ENCODE measurements at places on chromosomes 6 and 20.
A peak's percentile ranks its signal among the peaks of the same experiment; 100 is the strongest.

DNA sequence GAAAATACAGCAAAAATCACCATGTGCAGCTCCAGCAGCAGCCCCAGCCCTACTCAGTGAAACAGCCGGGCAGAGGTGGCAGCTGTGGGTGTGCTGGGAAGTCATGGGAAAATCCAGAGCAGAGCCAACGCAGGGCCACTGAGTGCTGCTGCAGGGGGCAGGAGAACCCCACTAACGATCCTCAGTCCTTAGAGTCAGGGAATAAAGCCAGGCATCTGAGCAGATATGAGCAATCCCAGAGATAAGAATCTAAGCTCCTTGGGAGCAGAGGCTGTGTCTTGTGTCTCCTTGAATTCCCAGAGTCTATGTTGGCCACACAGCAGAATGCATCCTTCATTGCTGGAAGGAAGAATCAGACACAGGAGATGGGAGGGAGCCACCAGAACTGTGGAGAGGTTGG is 493.1 kb upstream of the MAP3K7 start:
- no peak for DNase-seq

DNA sequence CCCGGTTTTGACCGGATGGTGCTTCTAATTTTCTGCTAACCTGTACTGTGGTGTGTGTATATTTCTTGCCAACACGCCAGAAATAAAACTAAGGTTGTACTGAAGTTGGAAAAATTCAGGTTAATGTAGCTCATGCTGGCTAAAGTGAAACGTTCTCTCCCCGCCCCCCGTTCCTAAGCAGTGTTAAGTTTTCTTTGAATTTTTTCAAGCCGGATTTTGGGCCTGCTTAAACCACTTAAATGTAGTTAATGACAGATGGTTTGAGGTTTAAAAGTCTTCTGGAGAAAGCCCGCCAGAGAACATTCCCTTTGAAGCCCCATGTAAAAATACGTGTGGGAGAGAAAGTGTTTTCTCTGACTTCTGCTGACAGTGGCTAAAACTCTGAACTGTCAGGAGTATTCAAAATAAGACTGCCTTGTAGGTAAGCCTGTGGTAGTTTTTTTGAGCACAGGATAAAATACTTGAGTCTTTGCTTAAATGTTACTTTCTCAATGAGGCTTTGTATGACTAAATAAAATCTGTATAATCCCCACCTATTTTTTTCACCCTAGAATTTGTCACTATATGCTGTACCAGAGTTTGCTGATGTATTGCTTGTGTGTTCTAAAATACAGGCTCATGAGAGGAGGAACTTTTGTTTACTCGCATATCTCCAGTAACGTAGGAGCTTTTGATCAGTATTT is 101.3 kb downstream of the OR2B2 start:
- no peak for DNase-seq

- no peak for DNase-seq
Observed at GRCh38 chr6:54847799-54848597, 1.4 kb downstream of the FAM83B start.

DNA sequence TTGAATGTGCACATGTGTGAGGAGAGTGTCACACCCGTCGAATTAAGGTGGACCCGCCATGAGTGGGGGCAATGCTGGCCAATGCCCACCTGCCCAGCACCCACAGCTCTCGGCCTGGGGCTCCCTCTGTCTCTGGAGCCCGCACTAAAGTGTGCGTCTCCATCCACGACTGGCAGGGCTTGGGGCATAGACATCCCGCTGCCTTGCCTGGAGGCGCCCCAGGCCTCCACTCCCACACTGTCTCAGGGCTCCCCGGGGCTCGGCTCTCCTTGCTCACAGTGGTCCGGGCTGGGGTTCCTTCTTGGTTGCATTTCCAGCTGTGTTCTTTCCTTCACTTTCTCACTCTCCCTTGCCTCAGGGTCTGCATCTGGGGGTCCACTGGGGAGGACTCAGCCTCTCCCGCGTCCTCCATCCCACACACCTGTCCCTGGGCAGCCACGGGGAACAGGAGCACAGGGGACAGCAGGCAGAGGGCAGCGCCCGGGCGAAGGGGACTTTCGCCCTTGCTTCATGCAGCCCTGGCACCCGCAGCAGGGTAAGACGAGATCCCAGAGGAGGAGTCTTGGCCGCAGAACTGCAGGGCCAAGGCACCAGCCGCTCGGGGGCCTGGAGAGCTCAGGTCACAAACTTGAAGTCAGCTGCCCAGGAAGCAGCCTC is 20.1 kb upstream of the MRGBP start:
- DNase-seq: no peak

DNA sequence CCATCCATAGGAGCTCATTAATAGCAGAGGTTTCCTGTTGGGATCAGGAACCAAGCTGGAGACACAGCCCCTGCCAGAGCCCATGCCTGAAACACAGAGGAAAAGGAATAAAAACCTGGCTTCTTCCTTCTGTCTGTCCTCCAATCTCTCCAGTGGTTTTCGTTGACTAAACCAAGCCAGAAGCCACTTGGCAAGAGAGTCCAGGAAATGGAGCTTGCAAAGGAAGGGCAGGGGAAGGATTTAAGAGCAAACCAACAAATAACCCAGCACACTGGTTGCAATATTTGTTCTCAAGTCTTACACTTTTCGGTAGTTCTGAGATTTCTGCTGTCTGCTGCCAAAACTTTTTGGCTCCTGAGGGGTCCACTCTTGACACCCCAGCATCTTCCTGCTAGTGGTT is 137.0 kb upstream of the BMP2 start:
- no peak for DNase-seq

- no peak for DNase-seq
Observed at GRCh38 chr6:166244353-166245045, 63.7 kb downstream of the PRR18 start.

- peak; percentile 78 for DNase-seq
Observed at GRCh38 chr6:107691062-107691751, 132.9 kb downstream of the SCML4 start.

GRCh38 chr20:33099843-33100538 is 20.5 kb downstream of the BPIFB4 start:
- no peak for DNase-seq

DNA sequence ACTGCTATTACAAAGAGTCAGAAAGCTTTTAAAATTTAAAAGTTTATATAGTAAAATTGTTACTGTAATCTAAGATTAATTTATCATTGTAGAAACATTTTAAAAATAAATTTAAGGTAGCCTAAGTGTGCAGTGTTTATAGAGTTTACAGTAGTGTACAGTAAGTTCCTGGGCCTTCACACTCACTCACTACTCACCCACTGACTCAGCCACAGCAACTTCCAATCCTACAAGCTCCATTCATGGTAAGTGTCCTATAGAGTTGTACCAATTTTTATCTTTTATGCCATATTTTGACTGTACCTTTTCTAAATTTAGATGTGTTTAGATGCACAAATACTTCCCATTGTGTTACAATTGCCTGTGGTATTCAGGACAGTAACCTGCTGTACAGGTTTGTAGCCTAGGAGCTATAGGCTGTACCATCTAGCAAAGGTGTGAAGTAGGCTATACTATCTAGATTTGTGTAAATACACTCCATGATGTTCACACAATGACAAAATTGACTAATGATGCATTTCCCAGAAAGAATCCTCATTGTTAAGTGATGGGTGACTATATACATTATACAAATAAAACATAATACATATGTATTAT is 10.2 kb upstream of the TMEM170B start:
- no peak for DNase-seq

- no peak for DNase-seq
Observed at GRCh38 chr6:44626616-44627015, 239.1 kb downstream of the CDC5L start.

DNA sequence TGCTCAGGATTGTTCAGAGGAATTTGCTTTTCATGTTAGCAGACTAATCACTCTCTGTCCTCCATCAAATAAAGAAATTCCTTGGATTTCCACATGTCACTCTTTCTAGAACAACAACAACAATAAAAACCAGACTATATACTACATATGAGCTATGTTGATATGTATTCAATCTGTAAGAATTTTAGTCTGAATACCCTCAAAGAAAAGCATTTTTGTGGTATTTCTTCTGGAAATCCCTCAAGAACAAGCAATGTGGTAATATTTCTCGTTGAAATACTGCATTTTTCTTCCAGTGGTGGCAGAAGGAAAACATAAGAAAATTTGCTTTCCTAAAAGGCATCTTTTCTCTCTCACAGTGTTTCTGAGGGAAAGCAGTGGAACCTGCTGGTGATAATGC is 312.6 kb upstream of the RSPO3 start:
- no peak for DNase-seq

DNA sequence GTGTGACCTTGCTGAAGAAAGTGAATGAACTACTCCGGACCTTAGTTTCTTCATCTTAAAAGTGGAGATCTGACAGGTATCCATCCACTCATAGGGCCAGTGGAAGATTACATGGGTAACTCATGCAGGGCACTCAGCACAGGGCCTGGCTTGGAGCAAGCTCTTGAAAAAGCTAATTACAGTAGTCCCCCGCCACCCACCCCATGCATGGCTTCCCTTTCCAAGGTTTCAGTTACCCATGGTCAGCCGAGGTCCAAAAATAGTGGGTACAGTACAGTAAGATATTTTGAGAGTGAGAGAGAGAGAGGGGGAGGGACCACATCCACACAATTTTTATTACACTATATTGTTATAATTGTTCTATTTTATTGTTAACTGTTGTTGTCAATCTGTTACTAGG is 7.1 kb upstream of the PMEPA1 start:
- no peak for DNase-seq

DNA sequence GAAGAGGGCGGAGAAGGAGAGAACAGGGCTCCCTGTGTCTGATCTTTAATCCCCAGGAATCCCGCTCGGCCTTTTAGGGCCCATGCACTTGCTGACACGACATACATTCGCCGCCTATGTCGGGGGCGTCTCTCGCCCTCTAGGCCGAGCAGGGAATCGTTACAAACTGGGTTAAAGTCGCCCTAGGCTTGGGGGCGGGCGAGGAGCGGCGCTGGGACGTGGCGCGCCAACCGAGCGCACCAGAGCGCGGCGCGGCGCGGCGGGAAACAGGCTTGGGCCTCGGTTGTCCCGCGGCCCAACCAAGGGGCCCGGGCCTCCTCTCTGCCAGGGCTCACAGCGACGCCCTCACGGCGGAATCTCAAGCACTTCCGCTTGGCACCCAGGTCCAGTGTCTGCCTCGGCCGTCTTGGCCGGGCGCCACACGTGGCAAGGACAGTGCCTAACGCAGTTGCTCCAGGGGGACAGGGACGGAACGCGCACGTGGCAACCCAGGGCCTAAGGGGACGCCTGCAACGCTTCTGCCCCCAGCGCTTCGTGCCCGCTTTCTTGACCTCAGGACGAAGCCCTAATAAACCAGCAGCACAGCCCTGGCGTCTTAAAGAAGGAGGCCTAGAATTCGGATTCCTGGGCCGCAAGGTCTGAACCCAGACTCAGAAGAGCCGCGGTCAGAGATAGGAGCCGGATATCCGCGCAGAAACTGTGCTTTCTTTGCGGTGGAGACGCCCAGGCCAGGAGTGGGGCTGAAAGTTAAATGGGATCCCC is 71.5 kb downstream of the NCR2 start:
- DNase-seq: no peak

GRCh38 chr6:157194110-157194509 is 129.2 kb downstream of the TMEM242 start:
- no peak for DNase-seq

GRCh38 chr6:105488516-105489215 is 85.8 kb upstream of the PREP start:
- no peak for DNase-seq

GRCh38 chr6:27178407-27178730 is 69.1 kb upstream of the PRSS16 start:
- no peak for DNase-seq

DNA sequence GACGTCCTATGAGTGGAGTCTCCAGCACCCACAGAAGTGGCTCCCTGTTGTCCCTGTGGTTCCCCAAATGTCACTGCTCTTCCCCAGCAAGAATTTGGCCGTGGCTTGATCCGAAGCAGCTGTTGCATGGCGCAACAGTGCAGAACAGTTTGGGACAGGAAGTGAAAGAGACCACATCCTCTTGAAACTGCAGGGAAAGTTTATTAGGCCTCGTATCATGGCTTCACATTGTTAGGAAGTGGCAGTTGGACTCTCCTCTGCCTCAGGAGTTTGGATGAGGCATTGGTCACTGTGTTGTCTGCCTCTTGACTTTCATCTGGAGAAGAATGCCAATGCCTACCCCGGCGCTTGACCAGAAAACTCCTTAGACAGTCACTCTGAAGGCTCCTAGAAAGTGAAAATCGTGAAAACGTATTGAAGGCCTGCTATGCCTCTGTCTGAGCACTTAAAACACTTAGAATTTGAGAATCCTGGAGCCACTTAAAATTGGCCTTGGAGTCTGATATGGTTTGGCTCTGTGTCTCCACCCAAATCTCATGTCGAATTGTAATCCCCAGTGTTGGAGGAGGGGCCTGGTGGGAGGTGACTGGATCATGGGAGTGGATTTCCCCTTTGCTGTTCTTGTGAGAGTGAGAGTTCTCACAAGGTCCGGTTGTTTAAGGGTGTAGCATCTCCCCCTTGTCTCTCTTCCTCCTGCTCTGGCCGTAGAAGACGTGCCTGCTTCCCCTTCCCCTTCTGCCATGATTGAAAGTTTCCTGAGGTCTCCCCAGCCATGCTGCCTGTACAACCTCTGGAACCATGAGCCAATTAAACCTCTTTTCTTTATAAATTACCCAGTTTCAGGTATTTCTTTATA is 334.9 kb upstream of the JARID2 start:
- no peak for DNase-seq

- DNase-seq: no peak
Observed at GRCh38 chr6:6002848-6003620, 3.7 kb downstream of the NRN1 start.

GRCh38 chr6:81996414-81996813 is 243.9 kb upstream of the TENT5A start:
- DNase-seq: no peak

GRCh38 chr6:57298741-57299140 is 18.7 kb upstream of the PRIM2 start:
- no peak for DNase-seq

GRCh38 chr6:12064538-12065071 is 52.5 kb downstream of the HIVEP1 start:
- DNase-seq: no peak

- no peak for DNase-seq
Observed at GRCh38 chr20:46984405-46984804, 89.8 kb downstream of the EYA2 start.

DNA sequence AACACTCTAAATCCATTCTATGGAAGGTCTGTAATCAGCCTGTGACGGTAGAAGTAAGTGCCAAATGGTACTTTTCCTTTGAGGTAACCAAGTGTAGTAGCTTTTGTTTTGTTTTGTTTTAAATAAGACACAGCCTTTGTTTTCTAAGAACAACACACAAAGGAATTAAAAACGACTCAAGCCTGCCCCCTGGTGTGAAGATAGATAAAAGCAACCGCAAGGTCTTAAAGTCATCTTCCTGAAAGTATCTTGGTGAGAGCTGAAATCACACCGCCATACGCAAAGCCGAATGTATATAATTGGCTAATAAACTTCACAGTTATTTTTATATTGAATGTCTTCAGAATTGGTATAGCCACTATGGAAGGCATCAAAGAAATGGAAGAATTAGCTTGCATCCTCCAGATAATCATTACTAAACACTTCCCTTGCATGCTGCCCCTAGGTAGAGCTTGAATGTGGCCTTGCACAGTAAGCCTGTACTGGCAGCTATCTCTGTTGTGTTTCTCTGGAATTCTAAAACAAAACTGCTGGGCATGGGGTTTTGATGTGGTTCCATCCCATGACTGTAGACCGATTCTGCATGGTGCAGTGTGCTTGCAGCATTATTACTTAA is 95.6 kb downstream of the LAMP5 start:
- peak; percentile 28 for DNase-seq
